ENCODE measurements at places on chromosomes 2 and 18.

DNA sequence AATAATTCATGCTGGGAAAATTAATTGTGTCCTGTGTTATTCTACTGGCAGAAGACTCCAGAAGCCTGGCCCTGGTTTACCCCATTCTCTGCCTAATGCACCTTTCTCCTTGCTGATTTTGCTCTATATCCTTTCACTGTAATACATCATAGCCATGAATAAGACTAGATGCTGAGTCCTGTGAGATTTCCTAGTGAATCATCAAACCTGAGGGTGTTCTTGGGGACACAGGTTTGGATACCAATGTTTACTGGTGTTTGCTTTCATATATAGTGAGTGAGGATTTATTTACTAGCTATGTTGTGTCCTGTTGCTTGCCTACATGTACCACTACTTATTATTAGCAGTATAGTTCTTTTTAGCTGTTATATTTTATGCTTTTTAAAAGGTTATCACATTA lies 6.5 kb downstream of the METTL5 start:
- DNase-seq, result no peak

DNA sequence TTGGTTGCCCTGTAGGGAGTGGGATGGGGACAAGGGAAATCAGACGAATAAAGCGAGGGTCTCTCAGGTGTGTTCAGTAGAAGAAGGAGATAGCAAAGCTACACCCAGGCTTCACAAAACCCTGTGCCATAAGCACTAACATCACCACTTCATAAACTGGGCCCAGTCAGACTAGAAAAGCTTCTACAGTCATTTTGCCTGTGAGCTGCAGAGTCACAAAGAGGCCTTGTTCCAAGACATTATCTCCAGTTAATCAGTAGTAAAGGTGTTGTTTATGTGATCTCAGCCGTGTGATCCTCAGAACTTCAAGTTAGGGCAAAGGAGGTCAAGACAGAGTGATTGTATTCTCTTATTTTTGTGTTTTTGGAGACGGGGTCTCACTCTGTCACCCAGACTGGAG lies 148.0 kb downstream of the GALR1 start:
- DNase-seq, result no peak

DNA sequence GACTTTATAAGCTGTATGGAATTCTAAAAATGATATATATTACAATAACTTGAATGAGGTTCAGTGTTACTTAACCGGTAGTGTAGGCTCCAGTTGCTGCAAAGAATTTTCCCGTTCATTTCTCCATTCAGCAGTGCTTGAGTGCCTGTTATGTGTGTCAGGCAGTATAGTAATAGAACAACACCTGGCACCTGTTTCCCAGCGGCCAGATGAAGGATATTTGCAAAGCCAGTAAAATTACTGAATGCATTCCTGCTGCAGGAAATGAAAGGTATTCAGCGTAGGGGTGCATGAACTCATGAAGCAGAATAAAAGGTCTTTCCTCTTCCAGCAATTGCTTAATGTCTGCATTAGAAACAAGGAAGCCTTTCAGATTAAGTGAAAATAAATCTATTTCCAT lies 18.8 kb downstream of the YPEL5 start:
- DNase-seq, result no peak

- no peak for DNase-seq
Observed at GRCh38 chr2:221370076-221370856, 201.8 kb downstream of the EPHA4 start.

DNA sequence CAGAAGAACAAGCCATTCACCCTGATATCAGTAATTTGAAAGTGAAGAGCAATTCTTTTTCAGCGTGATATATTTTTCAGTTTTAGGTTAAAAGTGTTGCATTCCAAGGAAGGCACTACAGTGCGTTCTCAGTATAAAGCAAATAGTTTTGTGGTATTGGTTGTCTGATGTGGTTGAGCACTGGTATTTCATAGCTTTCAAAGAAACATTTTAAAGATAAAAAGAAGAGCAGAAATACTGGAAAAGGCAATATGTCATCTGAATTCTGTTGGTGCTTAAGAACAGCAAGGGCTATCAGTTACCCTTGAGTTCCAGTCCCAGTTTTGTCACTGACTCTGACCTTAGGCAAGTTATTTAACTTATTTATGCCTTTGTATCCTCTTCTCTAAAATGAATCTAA lies 191.6 kb downstream of the BABAM2 start:
- DNase-seq, result no peak

GRCh38 chr2:206915121-206915520 lies 24.2 kb upstream of the CPO start:
- DNase-seq, result no peak

DNA sequence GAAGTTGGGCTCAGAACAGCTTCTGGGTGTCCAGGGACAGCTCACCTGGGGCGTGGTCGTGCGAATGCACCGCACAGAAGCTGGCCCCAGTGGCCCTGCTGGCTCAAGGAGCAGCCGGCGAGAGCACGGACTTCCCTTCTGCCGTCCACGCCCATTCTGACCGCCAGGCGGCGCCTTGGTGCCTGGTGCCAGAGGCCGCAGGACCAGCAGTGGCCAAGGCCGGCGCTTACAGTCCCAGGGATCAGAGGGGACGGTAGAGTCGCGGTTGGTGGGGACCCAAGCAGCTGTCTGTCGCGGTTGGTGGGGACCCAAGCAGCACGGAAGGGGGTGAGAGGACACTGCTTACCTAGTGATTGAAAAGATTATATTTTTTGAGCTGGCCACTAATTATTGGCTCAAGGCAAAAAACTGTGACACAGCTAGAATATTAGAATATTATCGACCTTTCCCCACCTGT lies 25.7 kb downstream of the NPPC start:
- DNase-seq, result peak; percentile 29

DNA sequence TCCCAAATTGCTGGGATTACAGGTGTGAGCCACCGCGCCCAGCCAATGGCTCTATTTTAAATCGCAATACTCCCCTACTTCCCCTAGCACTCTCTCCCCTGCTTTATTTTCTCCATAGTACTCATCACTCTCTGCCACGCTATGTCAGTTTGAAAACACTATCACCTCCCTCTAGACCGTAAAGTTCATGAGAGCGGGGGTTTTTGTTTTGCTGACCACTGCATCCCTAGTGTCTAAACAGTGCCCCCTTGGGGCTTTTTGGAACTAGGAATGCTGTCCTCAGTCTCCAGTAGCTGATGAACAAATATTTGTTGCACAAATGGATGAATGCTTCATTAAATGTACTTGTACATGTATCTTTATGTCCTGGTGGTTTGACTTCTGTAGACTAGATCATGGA lies 44.1 kb downstream of the ATOH8 start:
- no peak for DNase-seq

DNA sequence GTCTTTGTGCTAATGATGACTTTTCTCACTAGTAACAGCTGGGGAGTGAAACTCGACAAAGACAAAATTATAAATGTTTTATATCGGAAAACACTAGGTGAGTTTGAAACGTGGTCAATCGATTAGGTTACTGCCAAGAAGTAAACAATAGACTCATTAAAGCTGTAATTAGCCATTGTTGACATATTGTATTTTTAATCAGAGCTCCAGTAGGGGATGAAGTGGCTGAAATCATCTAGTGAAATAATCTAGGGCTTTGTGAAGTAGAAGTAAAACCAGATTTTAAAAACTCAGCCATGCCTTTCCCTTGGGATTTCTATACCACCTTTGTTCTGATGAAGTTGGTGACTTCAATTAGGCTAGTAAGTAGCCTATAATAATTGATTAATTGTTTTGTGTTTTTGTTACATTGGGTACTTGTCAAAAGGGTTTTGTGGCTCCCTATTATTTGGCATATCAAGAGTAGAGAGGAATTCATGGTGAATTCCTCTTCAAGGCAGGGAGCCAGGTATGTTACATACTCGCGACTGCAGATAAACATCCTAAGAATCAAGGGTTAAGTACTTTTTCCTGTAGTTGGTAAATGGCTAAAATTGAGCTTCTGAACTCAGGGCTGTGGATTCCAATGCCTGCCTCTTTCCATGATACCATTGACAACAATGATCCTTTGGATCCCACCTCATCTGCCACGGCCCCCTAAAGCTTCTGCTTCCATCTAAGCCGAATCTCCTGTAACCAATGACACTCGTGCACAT lies 31.6 kb downstream of the RAB27B start:
- no peak for DNase-seq

GRCh38 chr2:224195925-224196571 lies 157.0 kb upstream of the SERPINE2 start:
- DNase-seq, result no peak

GRCh38 chr2:2254206-2254605 lies 76.9 kb downstream of the MYT1L start:
- DNase-seq, result no peak

Data from naive B cell (primary cell).